ENCODE measurements at places on chromosomes 4 and X. TPM values are rescaled to one million over a fixed set of nuclear protein-coding genes. Genes with fewer than 3 reads are reported as not detected.

Gene S100G
- not detected for total RNA-seq

Gene PDZD4
- 1.5 TPM for total RNA-seq

Gene FGFR3
- 31.2 TPM for total RNA-seq

- no peak for DNase-seq
Measured at GRCh38 chr4:87227751-87228151, 7.3 kb upstream of the KLHL8 start.

- no peak for DNase-seq
Measured at GRCh38 chr4:74338792-74339333, 26.1 kb upstream of the EREG start.

GRCh38 chr4:675980-676870 is 1.9 kb downstream of the MYL5 start:
- DNase-seq, result peak; percentile 30

DNA sequence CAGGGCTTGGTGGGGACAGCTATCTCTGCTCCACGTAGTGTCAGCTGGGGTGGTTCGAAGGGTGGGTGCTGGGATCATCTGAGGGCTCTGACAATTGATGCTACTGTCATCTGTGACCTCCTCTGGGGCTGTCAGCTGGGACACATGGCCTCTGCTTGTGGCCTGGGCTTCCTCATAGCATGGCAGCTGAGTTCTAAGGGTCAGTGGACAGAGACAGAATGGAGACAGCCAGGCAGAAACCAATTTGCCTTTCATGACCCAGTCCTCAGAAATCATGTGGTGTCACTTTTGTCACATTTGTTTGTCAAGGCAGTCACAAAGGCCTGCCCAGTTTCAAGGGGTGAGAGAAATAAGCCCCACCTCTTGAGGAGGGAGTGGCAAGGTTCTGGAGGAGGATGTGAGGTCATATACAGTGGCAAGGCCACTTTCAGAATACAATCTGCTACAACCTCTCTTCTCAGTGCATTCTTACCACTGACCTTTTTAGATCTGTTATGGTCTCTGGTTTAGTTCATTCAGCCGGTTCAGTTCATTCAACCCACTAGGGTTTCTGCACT is 103.6 kb upstream of the BCOR start:
- no peak for DNase-seq

DNA sequence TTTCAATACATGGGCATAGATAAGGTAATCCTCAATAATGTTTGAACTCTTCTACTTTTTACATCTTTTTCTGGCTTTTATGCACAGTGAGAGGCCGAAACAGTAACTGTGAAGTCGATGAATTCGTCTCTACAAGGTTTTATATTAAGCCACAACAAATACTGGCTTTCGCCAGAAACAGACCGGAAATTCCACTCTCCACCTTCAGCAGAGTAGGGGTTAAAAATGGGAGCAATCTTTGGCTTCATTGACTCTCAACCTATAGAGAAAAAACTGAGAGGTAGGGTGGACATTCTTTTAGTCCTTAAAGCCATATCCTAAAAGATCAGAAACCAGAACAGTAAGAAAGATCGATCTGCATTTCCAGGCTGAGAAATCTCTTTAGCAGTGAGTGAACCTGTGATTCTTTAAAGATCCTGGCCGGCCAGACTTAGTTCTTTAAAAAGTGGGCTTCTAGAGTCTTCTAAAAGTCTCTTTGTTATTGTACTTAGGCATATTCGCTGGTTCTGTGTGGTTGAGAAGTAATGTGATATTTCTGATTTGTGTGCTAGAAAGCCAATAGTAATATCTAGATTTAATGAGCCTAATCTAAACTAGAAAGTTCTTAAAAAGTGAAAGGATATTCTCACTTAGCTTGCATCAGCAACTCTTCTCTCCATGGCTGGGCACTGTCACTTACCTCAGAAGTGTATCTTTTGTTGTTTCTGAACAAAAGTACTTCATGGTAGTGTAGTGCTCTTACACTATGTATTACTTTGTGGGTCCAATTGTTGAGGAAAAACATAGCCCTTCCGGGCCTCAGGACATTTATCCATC is 2.0 kb downstream of the HSPA4L start:
- DNase-seq, result no peak

Data from mucosa of descending colon (tissue), 3 donors.